ENCODE measurements at places on chromosomes 11 and 22.

GRCh38 chr11:114478768-114479167 lies 39.5 kb downstream of the REXO2 start:
- peak; percentile 22 for DNase-seq

DNA sequence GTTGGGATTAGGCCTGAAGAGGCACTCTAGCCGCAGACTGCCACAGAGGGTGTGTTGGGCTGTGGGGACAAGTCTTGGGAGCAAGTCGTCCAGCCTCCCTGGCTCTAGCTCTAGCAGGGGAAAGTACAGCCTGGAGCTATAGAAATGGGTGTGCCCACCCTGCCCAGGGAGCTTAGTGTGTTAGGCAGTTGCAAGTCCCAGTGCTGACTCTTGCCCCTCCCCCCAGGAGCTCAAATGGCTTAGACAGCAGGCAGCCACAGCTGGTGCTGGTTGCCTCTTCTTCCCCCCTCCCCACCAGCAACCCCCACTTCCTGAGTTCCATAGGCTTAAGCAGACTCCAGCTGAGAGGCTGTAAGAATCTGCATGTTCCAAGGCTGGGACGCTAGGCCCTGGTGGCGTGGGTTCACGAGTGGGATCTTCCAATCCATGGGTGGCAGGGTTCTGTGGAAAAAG lies 61.2 kb downstream of the GUCY1A2 start:
- DNase-seq, result peak; percentile 70

GRCh38 chr11:15775015-15775541 lies 581.3 kb downstream of the SOX6 start:
- no peak for DNase-seq

DNA sequence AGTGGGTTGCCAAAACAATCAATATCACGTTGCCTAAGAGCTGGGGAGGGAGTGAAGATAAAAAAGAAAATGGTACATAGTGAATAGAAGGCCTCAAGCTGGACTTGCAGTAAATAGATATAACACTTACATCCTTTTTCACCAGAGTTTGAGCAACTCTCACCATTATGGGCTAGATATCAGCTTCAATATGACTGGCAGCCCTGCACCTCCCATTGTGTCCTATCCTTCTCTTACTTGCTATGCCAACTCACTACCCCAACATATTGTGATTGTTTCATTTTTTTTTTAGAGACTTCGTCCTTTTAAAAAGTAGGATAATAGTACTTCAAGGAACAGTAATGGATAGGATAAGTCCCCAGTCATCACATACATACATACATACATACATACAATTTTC lies 7.4 kb downstream of the HBG1 start:
- DNase-seq, result no peak

DNA sequence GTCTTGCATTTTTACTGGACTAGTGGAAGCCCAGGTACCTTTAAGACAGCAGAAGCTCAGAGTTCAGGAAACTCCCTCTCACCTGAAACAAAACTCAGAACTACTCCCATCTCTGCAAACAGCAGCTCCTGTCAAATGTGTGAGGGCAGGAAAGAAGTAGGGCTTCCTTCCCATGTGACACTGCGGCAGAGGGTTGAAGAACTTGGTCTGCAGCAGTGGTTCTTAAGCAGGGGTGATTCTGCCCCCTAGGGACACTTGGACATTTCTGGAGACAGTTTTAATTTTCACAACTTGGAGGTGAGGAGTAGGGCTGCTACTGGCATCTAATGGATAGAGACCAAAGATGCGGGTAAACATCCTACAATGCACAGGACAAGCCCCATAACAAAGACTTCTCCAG lies 63.4 kb downstream of the RCN1 start:
- peak; percentile 14 for DNase-seq

DNA sequence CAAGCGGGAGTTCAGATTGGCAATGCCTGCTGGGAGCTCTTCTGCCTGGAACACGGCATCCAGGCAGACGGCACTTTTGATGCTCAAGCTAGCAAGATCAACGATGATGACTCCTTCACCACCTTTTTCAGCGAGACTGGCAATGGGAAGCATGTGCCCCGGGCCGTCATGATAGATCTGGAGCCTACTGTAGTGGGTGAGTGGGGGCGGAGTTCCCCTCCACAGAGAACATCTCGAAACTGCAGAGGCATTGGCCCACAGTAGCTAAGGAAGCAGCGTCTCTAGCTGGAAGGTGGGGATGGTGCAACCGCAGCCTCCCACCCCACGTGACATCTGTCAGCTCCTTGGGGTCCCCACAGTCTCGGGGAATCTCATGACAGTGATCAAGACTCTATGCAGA lies 10.9 kb downstream of the TUBA8 start:
- no peak for DNase-seq

GRCh38 chr11:65424205-65425104 lies 1.9 kb downstream of the NEAT1 start:
- peak; percentile 18 for DNase-seq

GRCh38 chr11:110035357-110035756 lies 57.8 kb upstream of the ZC3H12C start:
- DNase-seq, result no peak

DNA sequence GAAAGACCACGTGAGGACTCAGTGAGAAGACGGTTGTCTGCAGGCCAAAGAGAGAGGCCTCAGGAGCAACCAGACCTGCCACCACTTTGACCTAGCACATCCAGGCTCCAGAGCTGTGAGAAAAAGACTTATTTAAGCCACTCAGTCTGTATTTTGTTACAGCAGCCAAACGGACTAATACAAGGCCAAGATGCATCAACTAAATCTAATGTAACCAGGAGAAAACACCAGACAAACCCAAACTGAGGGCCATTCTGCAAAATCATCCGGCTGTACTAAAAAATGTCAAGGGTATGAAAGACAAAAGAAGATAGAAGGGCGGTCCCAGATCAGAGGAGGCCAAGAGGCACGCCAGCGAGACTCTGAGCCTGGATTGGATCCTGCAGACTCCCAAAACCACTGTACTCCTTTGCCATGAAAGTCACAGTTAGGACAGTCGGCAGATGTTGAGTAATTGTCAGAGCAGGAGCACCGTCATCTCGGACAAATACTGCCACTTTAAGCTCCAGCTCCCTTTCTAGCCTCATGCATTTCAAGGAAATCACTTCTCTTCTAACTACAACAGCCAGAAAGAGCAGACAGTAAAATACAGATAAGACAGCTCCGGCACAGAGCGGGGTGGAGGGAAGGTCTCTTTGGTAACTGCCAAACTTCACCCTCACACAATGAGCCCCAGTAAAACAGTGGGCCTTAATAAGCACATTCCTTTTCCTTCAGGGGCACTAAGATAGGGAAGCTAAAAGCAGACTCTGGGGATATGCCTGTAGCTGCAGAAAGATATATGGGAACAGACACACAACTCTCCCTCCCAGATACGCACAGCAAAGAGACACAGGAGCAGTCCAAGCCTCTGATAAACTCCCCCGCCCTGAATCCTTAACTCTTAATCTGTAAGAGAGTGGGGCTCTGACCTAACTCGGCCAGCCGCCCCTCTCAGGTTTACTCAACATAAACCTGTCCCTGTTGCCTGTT lies 3.5 kb upstream of the ZP1 start:
- DNase-seq, result no peak

GRCh38 chr11:119144825-119145486 lies 3.9 kb upstream of the ABCG4 start:
- peak; percentile 94 for DNase-seq

DNA sequence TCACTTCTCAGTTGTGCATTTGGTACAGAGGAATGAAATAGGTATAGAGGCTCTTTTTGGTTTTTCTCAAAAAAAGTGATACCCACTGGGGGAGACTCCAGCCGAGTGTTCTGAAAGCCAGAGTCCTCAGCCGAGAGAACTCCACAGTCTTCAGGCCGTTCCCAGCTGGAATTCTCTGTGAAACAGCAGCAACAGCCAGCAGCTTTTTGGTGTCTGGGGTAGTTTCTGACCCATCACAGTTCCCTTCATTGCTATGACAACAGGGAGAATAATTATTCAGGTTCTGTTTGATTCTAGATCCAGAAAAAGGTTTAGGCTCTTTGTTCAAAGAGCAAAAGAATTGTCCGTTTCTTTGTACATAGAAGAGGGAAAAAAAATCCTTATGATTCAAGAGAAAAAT lies 84.6 kb downstream of the C22orf31 start:
- DNase-seq, result peak; percentile 42

DNA sequence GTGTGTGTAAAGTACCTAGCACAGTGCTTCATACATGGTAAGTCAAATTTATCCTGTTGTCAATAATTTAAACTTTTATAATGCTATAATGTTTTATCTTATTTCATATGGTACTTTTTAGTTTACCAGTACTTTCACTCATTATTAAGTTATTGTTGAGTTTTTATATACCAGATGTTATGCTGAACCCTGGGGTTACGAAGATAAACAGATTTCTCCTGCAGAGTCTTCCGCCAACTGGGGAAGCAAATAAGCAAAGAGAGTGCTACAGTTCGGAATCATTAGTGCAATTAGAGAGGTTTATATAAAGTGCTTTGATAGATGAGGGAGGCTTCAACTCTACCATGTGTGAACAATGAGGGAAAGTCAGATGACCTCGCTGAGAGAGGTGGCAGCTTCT lies 362.3 kb downstream of the DYNC2H1 start:
- DNase-seq, result no peak

- DNase-seq, result no peak
Observed at GRCh38 chr11:6040874-6041273, 10.3 kb upstream of the OR56A1 start.

DNA sequence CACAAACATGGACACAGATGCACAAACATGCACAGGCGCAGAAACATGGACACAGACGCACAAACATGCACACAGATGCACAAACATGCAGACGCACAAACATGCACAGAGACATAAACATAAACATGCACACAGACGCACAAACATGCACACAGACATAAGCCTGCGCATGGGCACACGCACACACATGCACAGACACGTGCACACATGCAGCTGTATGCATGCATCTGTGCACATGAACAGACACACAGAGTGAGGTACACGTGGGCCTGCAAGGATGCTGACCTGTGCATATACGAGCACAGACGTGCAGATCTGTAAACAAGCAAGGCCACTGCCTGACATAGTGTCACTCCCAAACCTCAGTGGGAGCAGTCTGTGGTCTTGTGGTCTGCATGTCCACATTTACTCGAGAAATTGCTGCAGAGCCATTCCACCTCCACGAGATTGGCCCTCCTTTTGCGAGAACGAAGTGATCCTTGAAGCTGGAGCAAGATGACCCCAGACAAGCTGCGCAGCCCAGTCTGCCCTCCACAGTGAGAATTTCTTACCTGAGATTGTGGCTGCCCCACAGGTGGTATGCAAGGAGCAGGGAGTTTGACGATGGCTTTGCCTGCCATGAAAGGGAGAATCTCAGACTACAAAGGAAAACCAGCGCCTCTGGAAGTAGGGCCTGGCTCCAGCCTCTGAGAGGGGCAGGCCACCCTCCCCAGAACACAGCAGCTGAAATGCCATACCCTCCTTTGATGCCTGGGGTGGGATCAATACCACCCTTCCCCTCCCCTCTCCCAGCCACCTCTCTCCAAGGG lies 299.9 kb downstream of the BRD1 start:
- DNase-seq, result no peak

- no peak for DNase-seq
Observed at GRCh38 chr11:15223318-15223717, 108.6 kb downstream of the INSC start.

DNA sequence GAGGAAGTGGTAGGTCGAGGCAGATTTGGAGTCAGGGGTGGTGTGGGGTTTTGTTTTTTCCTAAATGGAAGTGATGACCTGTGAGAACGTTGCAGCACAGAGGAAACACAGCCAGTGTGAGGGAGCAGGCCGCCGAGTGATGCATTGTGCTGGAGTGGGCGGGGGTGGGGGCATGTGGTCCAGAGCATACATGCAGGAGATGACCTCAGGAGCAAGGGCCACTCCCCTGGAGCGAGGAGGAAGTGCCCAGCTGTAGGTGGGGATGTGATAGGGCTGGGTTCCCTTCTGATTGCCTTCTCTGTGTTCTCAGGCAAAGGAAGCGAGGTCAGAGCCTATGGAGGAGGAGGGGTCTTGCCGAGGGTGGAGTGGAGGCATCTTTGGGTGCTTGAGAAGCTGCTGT lies 81.4 kb downstream of the PPP6R3 start:
- DNase-seq, result no peak

Measured in GM23338 (cell line).